Brain microvascular endothelial cell (primary cell): ENCODE measurements at places on chromosomes 7 and 10.

DNA sequence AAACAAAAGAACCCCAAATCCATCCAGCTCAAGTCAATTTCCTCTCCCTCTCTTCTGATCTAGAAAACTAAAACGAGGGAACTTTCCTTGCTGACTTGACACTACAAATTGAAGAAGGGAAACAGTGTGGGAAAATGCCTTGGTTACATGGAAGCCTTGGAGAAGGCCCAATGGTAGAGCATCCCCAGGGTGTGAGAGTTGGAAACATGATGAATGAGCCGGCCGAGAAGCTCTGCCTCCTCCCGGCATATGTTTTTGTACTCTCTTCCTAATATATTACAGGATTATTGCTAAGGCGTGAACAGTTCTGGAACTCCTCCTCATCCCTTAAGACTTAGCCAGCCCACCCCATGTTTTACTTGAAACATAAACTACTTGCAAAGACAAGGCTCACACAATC, 618.2 kb upstream of the MGMT start:
- no peak for DNase-seq

GRCh38 chr10:80518807-80519360, 18.8 kb upstream of the SH2D4B start:
- no peak for DNase-seq

GRCh38 chr10:62652114-62652513, 152.4 kb upstream of the ADO start:
- DNase-seq, result peak; percentile 54

GRCh38 chr7:105213611-105214010, 175.1 kb downstream of the SRPK2 start:
- no peak for DNase-seq

- no peak for DNase-seq
Observed at GRCh38 chr7:84314263-84314662, 119.7 kb upstream of the SEMA3A start.

DNA sequence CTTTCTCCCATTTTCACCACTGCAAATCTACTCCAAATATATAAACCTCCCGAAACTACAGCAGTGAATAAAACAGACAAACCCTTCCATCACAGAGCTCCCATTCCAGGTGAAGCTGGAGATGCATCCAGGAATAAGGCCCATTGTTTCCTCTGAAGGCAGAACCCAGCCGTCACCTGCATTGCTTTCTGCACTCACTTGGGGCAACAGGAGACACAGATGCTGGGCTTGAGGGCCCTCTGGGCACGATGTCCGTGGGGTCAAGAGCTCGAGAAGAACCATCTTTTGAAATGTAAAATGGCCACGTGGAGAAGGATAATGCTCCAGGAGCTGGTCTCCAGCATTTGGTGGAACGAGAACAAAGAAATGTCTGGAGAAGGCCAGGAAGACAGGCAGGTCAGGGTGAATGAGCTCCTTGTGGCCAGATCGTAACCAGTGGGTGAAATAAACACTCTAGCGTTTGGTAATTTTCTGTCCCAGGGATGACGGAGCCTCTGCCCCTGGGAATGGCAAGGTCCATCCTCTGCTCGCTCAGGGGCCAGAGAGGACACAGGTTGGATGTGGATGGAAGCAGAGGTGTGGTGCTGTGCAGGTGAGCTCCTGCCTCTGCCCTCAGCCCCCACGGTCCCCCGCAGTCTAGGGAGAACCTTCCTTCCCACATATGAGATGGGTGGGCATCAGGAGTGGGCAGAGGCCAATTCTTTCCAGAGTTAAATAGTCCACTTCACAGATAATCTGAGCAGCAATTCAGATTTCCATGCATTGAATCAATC, 556.1 kb downstream of the DNAJB6 start:
- no peak for DNase-seq

- DNase-seq, result no peak
Observed at GRCh38 chr7:87497482-87497881, 22.0 kb upstream of the ABCB4 start.

DNA sequence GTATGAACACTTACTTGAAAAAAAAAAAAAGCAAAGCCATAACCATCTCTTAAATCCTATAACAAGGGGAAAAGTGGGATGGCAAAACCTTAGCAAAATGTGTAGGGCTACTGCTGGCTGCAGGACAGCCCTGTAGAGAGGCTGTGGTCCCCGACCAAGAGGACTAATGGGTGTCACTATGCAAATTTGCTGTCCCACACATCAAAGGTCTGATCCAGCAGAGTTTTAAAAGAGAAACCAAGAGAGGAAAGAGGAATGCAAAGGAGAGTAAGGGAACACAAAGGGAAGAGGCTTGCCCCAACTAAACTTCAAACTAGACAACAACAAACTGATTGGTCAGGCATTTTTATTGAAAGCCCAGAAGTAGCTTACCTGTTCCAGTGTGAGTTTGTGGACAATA, 3.1 kb upstream of the ZNRF2 start:
- DNase-seq, result no peak

DNA sequence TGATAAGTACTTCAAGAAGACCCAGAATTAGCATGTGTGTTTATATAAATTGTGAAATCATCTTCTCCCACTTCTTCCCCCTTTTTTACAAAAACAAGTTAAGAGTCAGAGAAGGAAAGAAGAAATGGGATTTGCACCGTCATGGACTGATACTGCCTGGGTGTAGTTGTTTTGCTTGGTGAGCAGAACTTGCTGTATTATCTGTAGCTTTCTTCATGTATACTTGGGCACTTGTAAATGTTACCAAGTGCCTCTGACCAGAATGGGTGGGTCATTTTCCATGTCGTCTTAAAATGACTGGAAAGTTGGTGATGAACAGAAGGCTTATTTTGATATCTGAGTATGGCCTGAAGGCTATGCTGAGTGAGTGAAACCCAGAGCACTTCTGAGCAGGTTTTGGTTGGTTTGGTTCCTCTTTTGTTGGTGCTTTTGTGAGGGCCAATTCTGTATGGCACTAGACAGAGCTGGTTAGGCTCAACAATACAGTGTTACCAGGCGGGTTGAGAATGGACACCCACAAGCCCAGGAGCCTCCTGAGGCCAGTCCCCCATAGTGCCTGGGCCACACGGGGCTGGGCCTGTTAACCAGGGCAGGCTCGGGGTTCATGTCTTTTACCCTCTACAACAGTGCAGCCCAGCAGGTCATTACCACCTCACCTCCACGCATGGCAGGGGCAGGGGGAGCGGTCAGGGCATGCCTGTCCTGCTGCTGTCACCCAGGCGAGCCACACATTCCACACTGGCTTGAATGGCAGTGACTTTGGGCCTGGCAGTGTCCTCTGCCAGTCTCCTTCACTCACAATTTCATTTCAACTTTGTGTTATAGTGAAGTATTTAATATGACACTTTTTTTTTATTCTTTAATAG, 115.1 kb downstream of the CCNY start:
- DNase-seq, result no peak

DNA sequence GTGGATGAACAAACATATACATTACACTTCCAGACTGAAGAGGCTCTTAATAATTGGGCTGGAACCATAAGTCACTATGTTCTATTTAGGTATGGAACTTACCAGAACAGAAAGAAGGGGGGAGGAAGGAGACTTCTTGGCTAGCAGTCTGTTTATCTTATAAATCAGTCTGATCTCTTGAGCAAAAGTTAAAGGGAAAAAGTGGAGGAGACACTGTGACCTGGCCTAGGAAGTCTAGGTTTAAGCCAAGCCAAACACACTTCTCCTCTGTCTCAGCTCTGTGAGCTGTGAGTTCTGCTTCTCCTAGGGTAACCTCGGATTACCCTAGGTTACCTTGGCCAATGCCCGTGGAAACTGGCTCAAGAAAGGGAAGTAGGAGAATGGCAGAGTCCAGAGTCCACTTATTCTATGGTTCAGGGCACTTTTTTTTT, 95.2 kb downstream of the PFKFB3 start:
- no peak for DNase-seq

- no peak for DNase-seq
Observed at GRCh38 chr10:98367604-98368451, 47.2 kb downstream of the PYROXD2 start.

GRCh38 chr10:104638861-104639589, 2.1 kb upstream of the SORCS3 start:
- no peak for DNase-seq

DNA sequence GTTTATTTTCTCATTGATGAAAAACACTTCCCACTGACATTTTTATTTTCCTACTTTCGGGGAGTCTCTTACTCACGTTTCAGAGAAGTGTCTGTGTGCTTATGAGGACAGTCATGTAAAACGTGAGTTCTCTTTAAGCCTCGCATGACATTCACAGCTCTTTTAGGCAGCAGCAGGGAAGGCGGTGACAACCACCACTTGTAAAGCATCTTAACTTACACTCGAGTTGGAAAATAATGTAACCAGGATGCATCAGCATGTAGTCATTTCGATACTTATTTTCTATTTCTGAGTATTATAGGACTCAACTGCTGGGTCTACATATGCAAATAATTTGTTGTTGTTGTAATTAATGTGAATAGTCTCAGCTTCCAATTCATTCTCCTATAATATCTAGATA, 153.6 kb downstream of the SEMA3D start:
- DNase-seq, result no peak

DNA sequence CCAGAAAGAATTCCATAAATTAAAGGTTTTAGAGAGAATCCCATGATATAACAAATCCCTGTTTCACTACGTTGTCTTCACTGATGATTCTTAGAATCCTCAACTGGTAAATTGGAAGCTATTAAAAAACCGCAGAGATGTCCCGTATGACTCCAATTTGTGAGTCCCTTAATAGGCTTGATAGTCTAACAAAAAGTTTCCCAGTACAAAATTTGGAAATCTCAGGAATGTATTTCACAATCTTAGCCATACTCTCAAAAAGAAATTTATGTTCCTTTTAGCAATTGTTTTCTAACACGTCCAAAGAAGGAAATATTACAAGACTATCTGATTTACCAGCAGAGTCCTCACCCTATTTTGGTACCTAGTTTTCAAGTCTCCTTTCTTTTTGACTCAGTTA, 2.5 kb downstream of the TES start:
- no peak for DNase-seq
